ENCODE measurements at places on chromosomes 5 and 9.

GRCh38 chr9:92407818-92408217, 3.4 kb upstream of the OGN start:
- DNase-seq: no peak

DNA sequence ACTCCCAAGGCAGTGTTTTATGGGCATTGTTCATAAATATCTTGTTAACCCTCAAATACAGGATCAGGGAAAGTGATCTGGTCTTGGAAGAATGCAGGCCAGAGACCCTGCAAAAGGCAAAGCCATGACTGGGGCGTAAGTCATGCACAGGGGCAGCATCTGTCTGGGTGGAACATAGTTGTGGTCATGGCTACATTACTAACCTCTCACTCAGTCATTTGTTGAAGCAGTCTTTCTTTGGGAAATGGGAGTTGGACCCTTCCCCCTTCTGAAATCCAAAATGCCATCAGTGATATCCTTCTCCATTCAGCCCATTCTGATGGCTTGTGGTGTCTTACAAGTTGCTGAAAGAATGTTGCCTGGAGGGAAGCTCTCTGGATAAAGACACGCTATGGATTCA, 68.1 kb downstream of the GDNF start:
- DNase-seq: no peak

DNA sequence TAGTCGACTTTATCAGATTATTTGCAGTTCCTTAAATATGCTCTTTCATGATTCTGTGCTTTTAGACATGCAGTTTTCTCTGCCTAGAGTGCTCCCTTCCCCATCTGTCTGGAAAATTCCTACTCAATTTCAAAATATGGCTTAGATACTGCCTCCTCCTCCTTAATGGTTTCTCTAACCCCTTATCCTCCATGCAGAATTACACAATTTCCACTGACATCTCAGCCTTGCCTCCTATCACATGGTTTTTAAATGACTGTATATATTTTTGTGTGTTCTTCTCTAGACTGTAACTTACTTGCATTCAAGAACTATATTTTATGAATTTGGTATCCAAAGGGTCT, 85.2 kb downstream of the SLC44A1 start:
- DNase-seq: no peak

GRCh38 chr9:69997524-69997923, 46.1 kb upstream of the MAMDC2 start:
- DNase-seq: no peak

GRCh38 chr5:58842852-58843251, 260.0 kb downstream of the RAB3C start:
- no peak for DNase-seq

- no peak for DNase-seq
Measured at GRCh38 chr5:78364005-78364404, 3.6 kb downstream of the SCAMP1 start.

DNA sequence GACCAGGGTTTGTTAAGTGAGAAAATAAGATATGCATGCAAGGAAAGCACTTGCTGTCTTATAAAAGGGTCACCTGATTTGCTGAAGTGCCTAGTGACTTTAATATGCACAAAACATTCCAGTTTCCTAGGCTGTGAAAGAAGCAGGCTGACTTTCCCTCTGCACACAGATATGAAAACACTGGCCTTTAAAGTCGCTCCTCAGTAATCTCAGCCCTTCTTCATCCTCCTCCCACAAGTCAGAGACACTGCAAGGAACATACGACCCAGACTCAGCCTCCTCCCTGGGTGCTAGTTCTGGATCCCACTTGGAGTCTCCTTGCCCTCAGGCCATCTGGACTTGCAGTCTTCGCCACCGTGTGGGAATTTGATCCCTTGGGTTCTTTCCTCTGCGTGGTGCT, 166.1 kb downstream of the CFAP90 start:
- DNase-seq: no peak

- DNase-seq: no peak
Measured at GRCh38 chr5:15914638-15915037, 265.0 kb downstream of the MARCHF11 start.

DNA sequence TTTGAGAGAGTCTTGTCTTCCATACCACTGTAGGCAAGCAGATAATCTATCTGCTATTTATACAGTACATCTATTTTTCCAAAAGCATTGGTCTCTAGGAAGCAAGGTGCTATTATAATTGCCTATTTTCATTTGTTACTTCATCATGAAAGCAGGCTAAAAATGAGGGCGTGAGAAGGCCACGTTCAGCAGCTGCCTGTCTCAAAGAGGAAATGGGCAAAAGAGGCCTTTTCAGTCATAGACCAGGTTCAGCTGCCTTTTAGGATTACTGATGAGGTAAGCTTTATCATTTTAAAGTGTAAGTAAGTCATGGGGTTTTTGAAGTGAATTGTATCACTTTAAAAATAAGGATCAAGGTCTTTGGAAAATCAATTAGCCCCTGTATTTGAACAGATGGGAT, 1091.1 kb upstream of the DMAC1 start:
- DNase-seq: no peak

- DNase-seq: no peak
Measured at GRCh38 chr9:134438195-134438788, 112.0 kb downstream of the RXRA start.

GRCh38 chr9:134509817-134510216, 131.8 kb upstream of the COL5A1 start:
- no peak for DNase-seq

- DNase-seq: no peak
Measured at GRCh38 chr9:73156865-73157187, 5.2 kb downstream of the ANXA1 start.

- DNase-seq: no peak
Measured at GRCh38 chr5:157497875-157498611, 38.0 kb downstream of the NIPAL4 start.

DNA sequence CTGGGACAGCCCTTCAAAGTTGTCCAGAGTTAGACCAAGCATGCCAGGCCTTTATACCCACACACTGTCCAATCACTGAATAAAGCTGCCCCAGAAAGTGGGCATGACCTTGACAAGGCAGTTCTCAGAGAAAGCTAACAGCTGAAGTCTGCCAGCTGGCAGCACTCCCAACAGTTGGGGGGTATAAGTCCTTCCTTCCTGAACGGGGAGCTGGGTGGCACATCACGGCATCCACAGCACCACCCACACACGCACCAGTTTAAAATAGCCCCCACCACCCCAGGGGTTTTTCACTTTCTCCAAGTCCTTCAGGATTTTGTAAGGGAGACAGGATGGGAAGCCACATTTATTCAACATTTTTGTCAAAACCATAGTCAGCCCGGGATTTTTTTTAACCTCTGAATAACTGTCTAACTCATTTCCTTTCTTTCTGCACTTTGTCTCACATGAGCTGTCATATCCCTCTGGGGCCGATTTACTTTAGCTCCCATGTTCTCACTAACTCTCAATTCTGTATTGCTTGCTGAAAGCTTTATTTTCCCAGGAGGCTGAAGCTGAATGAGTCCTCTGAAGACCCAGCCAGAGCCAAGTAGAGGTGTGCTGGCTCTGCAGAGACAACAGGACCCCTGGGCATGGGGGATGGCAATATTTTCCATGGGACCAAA, 15.4 kb downstream of the FAM81B start:
- no peak for DNase-seq

DNA sequence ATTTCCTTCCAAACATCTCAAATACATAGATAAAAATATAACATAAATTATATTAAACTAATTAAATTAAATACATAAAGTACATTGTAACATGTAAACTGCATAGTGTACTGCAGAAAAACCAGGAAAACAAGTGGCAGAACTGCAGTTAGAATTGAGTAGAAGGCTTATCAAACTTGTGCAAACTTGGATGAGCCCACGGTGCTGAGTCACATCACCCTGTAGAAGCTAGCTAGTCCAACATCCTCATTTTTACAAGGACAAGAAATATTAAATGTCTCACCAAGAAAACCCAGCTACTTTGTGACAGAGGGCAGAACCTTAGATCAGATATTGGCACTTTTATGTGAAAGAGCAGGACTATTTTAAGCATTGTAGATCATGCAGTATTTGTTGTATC, 807.9 kb upstream of the NUDT12 start:
- no peak for DNase-seq

GRCh38 chr5:67620424-67621397, 424.1 kb upstream of the CD180 start:
- DNase-seq: no peak

DNA sequence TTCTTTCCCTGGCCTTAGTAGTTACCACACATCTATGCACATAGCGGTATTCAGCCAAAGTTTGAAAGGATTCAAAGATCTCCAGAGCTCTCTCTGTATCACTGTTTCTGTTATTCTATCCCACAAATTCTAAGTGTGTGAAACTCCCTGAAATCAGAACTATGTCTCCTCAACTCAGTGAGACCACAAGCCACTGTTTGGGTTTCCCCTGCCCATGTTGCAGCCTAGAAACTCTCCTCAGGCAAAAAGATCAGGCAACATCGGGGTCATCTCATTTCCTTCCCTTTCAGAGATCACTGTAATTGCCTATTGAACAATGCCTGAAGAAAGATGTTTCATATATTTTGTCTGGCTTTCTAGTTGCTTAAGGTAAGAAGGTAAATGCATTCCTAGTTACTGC, 135.6 kb downstream of the TMC1 start:
- no peak for DNase-seq

GRCh38 chr9:94076557-94076956, 7.7 kb upstream of the PTPDC1 start:
- DNase-seq: no peak

GRCh38 chr5:93819668-93820067, 78.3 kb upstream of the POU5F2 start:
- no peak for DNase-seq

DNA sequence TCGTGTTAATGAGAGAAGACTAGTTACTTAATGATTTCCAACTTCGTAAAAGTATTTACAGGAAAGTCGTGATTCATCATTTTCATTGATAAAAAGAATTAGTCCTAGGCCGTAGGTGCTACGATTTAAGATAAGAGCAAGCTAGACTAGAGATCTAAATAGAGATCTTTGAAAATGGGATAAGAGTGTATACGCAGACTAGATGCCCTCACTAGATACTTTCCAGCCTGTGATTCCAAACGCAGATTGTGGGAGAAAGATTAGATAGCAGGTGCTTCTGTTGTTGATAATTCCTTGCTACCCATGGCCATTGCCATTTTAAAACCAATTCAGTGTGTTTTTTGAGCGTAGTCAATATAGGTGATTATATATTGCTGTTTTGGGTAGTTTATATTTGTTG, 6.7 kb upstream of the SMIM15 start:
- DNase-seq: no peak

- DNase-seq: no peak
Measured at GRCh38 chr9:127853312-127854183, 910 bp downstream of the ENG start.

DNA sequence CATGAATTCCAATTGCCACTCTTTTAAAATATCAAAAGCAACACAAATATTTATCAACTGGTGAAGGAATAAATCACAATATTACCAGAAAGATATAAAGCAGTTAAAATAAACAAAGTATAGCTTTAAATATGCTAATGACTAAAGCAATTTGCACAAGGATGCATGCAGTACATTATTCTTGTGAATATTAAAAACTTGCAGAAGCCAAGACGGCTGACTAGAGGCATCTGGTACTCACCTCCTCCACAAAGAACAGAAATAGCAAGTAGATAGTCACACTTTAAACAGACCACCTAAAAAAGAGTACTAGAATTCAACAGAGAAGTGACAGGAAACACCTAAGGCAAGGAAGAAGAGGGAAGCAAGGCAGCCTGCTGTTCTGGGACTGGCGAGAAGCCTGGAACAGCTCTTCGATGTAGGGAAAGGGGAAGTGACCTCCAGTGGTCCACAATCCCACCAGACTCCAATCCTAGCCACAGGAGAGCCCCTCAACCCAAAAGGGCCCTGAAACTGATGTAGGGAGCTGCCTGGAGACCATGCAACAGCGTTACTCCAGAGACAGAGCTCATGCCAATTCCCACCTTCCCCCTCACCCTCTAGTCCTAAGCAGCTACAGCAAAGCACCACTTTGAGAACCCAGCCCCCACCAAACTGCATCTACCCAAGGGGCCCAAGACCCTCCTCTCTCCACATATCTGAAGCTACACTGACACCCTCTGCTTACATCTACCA, 86.3 kb downstream of the LPAR1 start:
- DNase-seq: no peak

GRCh38 chr5:69374911-69375446, 5.4 kb downstream of the RAD17 start:
- DNase-seq: no peak

- no peak for DNase-seq
Measured at GRCh38 chr5:30937070-30937469, 256.4 kb upstream of the CDH6 start.

GRCh38 chr5:150846654-150847333, 473 bp downstream of the IRGM start:
- DNase-seq: peak; percentile 22

GRCh38 chr9:115207003-115207836, 89.3 kb upstream of the TNC start:
- DNase-seq: no peak

GRCh38 chr5:176675676-176676360, 28.5 kb downstream of the TSPAN17 start:
- DNase-seq: no peak

DNA sequence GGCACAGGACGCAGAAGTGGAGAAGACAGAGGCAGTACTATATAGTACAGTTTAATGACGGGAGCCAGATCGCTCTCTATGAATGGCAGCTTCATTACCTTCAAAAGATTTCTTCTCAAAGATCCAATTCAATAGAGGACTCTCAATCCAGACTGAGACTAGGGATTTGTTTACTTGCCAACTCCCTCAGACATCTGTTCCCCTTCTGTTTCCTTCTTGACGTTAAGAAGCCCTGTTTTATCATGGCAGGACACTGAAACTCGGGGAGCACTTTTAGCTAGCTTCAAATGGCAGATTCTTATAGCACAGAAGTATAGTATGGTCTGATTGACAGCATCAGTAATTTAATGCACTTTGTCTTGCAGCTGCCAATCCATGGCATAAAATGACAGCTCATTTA, 747.3 kb upstream of the C9orf72 start:
- DNase-seq: no peak

DNA sequence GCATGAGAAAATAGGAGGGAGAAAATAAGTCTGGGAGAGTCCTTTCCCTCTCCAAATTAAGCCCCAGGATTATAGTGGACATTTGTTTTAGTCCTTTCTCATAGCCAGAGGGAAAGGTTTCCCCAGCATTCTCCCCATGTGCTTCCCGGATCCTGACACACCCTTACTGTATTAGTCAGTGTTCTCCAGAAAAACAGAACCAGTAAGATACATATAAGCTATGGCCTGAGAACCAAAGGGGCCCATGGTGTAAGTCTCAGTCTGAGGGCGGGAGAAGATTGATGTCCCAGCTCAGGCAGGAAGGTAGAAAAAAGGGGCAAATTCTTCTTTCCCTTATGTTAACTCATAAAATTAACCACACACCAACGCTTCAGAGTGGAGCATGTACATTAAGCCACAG, 25.6 kb upstream of the SPATA31D4 start:
- no peak for DNase-seq

- DNase-seq: no peak
Measured at GRCh38 chr5:91418158-91418557, 35.0 kb upstream of the ARRDC3 start.

DNA sequence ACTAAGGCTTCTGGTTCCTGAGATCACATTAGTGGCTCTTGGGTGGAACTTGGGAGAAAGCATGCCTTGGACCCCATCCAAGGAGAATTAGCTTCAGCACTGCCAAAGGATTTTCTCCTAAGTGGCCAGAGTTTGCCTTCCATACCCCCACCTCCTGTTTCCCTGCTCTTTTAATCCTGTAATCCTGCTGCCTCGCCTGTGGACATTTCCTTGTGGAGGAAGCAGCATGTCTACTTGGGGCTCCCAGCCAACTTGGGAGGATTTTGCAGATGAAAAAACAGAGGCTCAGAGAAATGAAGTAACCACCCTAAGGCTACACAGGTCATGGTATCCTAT, 1.6 kb downstream of the ARSI start:
- no peak for DNase-seq

- peak; percentile 97 for DNase-seq
Measured at GRCh38 chr9:129413537-129414376, 207.1 kb downstream of the C9orf50 start.

Measured in GM12892 (cell line).